ENCODE measurements at places on chromosomes 5 and 9.

DNA sequence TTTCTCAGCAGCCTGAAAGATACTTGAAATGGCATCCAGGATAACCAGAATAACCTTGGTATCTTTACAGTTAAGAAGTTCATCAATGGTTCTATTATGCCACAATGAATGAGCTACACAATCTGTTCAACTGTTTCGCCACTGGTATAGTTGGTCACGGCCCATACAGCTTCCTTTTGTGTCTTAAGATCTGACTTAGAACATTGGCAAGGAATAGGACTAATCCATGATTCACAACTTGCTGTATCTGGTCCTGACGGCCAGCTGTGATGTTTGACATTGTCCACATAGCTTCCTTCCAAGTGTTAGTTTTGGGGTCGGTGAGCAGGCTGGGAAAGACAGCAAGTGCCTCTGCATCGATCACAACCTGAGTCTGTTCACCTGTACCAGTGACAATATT is 113.3 kb upstream of the RAD23B start:
- no peak for DNase-seq

GRCh38 chr9:629146-629545 is 212.4 kb upstream of the DMRT1 start:
- DNase-seq: no peak

- DNase-seq: no peak
These were observed 27.2 kb downstream of the TNFAIP8 start for GRCh38 chr5:119383008-119383407.

DNA sequence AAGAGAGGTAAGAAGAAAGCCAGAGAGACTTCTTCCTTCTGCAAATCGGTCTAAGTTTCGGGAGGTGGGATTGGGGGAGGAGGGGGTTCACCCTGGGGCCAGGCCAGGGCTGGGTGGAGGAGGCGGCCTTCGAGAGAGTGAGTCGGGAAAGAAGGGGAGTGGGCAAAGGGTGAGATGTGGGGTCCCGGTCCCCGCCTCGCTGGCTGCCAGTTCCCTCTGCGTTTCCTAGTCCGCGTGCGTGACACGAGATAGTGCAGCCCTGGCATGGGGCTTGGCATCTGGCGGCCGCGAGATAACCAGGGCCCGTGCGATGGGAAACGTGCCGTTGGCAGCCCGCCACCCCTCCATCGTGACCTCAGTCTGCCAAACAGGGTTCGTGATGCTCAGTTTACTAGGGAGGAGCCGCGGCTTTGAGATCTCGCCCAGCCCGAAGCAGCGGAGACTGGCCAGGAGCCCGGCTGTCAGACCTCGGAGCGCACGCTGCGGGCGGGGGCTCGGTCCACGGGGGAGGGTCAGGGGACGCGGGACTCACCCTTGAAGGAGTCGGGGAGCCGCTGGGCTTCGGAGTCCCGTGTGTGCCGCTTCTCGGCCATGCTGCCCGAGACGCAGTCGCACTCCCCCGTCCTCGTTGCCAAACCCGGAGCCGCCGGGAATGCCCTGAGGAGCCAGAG is at the start of gene STOM:
Gene STOM (minus strand): TSS at position 656 of the 671 bp plus-strand sequence. CDS start 63 bp downstream, at position 593.
- peak; percentile 24 for DNase-seq

GRCh38 chr9:122393284-122393983 is 22.6 kb downstream of the PTGS1 start:
- no peak for DNase-seq

DNA sequence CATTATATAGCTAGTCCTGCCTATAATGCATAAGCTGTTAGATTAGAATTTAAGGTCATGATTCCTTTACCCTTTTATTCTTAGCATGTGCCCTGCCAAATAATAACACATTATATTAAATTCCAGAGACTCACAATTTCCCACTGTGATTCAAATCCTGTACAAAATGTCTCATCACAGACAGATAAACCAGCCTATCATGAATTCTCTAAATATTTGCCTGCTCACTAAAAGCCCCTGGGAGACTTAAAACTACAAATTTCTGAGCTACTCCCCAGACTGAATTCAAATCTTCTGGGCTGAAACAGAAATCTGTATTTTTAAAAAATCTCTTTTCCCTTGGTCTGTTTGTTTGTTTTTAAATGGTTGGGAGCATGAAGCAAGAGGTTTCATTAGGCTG is 32.7 kb downstream of the GAPT start:
- DNase-seq: no peak

- DNase-seq: peak; percentile 30
These were observed 4.6 kb downstream of the NIPAL4 start for GRCh38 chr5:157464519-157465171.

- no peak for DNase-seq
These were observed 155.7 kb upstream of the GPR151 start for GRCh38 chr5:146671561-146672295.

DNA sequence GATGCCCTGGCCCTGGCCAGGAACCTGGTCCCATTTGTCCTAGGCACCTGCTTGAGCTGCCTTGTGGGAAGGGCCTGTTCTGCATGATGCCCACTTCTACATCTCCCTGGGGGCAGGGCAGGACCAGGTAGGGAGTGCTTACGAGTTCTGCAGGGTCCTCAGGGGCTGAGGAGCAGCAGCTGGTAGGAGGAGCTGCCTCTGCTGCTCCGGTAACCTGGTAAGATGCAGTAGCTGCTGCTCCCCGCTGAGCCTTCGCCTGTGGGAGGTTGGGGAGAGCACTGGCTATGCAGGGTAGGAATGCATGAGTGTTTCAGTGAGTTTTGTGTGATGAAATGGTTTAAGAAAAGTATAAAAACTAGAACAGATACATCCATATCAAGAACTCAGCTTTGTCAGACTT is 13.6 kb downstream of the LRRC8A start:
- no peak for DNase-seq

DNA sequence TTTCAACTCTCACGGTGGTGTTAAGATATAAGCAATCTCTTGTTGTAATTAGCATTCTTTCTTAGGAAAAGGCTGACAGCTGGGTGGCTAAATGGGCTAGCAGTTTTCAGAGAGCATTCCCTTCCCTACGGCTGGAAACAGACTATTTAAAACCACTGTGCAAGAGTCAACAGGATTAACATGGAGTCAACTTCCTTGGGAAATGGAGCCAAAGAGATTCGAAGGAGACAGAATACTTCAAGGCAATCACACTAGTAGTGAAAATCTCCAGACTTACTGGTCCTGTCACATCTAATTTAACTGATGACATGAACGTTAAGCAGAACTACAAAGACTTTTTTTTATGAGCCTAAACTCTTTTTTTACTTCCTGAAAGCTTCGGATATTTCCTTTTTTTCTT is 453.3 kb upstream of the ITGA1 start:
- DNase-seq: no peak

DNA sequence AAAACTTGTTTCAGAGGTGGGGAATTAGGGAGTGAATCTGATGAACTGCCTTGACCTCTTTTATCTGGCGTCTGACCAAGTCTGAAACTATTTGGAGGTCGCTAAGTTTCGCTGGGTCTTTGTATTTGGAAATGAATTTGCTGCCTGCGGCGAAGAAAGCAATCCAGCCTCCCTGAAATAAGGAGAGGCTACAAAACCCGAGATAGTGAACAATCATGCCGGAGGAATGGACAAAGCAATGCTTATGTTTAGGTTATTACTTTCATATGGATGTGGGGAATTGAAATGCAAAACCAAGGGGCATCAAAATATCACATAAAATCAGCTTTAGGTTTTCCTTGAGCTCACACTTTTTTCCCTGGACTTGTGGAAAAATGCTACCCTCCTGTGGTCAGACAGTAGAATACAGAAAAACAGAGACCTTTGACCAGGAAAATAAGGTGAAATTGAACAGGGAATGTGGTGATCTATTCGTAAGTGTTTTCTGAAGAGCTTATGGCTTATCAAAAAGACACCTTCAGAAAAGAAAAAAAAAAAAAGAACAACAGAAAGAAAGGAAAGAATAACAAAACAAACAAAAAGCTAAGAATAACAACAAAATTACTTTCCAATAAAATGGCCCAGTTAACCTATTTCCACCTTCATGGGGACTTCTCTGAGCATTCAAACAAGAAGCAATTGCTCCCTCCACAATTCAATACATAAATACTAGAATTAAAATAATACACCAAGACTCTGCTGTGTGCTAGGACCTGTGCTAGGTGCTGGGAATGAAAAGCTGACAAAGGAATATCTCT is 68.6 kb upstream of the DPYSL3 start:
- no peak for DNase-seq

GRCh38 chr9:79868567-79869189 is 296.9 kb downstream of the TLE4 start:
- no peak for DNase-seq

GRCh38 chr5:110476164-110476563 is 250.3 kb downstream of the TMEM232 start:
- no peak for DNase-seq

DNA sequence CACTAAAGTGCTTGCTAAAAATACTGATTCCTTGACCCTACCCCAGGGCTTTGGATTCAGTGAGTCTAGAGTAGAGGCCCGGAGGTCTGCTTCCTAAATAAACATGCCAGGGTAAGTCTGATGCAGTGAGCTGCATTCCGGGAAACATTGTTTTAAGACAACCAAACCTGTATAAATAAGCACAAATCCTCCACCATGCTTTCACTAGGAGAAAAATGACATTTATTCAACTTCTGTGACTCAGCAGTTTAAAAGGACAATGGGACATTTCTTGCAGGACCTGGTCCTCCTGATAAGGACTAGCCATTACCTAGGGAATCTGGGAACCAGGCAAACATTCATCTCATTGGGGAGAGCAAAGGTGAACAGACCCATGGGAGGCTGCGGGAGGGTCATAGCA is 335.3 kb downstream of the MLLT3 start:
- DNase-seq: no peak

All from stimulated activated CD4-positive, alpha-beta T cell treated with anti-CD3 and anti-CD28 coated beads, Interleukin-1b, Interleukin-23, amount 100 ng/mL, for 1 hour (primary cell).